ENCODE measurements at places on chromosomes 6 and 20. TPM values are rescaled to one million over a fixed set of nuclear protein-coding genes. Genes with fewer than 3 reads are reported as not detected.

GRCh38 chr6:44373051-44373450 lies 14.5 kb upstream of the CDC5L start:
- no peak for DNase-seq
- no peaks in the 10 kb centered on the region for H3K4me1 ChIP-seq
- H3K27me3 ChIP-seq, result peaks cover 3% of the 10 kb centered on the region
- H3K27ac ChIP-seq, result no peak overlapping the region
- H3K4me3 ChIP-seq, result no peak overlapping the region

GRCh38 chr6:114153448-114153847 lies 182.5 kb upstream of the HDAC2 start:
- H3K36me3 ChIP-seq, result no peaks in the 10 kb centered on the region
- H3K4me1 ChIP-seq, result peaks cover 4% of the 10 kb centered on the region
- H3K27me3 ChIP-seq, result peaks cover 20% of the 10 kb centered on the region
- peak overlapping the region; percentile 12 for H3K27ac ChIP-seq
- H3K4me3 ChIP-seq, result no peak overlapping the region

- H3K36me3 ChIP-seq, result no peaks in the 10 kb centered on the region
- H3K4me1 ChIP-seq, result peaks cover 5% of the 10 kb centered on the region
- no peak overlapping the region for H3K27ac ChIP-seq
- no peak overlapping the region for H3K4me3 ChIP-seq
- DNase-seq, result no peak
Measured at GRCh38 chr20:48019940-48020339, 234.7 kb upstream of the SULF2 start.

GRCh38 chr6:20610636-20611370 lies 76.5 kb downstream of the CDKAL1 start:
- DNase-seq, result no peak
- H3K36me3 ChIP-seq, result peaks cover 2% of the 10 kb centered on the region

GRCh38 chr6:33950472-33950881 lies 146.7 kb upstream of the MLN start:
- H3K36me3 ChIP-seq, result no peaks in the 10 kb centered on the region
- H3K4me1 ChIP-seq, result no peaks in the 10 kb centered on the region
- H3K27me3 ChIP-seq, result peaks cover 35% of the 10 kb centered on the region
- DNase-seq, result no peak

GRCh38 chr6:30696432-30696831 lies 5.6 kb upstream of the NRM start:
- H3K4me1 ChIP-seq, result peaks cover 8% of the 10 kb centered on the region
- no peak for DNase-seq
- H3K27ac ChIP-seq, result no peak overlapping the region
- H3K36me3 ChIP-seq, result peaks cover 5% of the 10 kb centered on the region

SLC2A4RG gene
- 59.7 TPM for total RNA-seq

EFCAB8 gene
- total RNA-seq, result 0.29 TPM

DDX43 gene
- total RNA-seq, result not detected

CST5 gene
- not detected for total RNA-seq

All from progenitor cell of endocrine pancreas (in vitro differentiated cells).